NCI-H1694 (cell line): ENCODE measurements at places on chromosomes 5 and 9.

DNA sequence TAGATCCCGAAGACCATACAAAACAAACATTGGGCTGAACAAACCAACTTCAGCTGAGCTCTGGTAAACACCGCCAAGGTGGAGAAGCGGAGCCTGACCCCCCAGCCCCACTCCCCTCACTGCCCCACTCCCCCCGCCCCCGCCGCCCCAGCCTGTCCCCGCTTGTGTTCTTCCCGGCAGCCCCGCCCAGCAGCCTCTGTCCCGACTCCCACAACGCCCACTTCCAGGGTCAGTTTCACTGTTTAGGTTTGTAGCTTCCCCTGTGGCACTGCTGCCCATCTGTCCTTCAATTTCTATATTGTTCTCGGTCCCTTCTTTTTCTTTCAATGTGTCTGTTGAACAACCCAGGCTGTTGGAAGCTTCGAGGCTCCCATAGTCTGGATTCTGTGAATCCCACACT is 112.0 kb upstream of the CACNA1B start:
- DNase-seq = no peak

- DNase-seq = no peak
Measured at GRCh38 chr9:126347093-126347492, 20.5 kb downstream of the MVB12B start.

- no peak for DNase-seq
Measured at GRCh38 chr5:135313946-135314345, 85.1 kb downstream of the MACROH2A1 start.

DNA sequence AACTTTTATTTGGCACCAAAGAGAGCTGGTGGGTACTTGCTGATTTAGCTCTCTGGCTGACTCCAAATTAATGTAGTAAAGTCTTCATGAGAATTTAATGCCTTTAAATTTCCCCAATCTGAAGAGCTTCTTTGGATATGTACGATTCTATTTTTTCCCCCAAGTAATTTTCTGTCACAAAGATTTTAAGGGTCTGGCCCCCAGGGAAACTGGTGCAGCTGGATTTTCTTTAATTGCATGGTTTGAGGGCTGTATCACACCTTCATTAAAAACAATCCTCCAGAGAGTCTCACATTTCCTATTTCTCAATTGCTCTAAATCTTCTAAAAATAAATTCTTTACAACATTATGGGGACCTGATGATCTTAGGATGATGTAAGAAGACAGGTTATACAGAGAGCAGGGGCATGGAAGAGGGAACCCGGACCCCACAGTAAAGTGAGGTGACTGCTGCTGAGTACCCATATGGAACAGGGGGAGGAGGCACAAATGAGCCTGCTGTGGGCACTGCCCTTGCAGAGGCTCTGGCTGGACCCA is 158.9 kb downstream of the ENTREP1 start:
- no peak for DNase-seq

- DNase-seq = no peak
Measured at GRCh38 chr9:129181246-129181645, 3.2 kb upstream of the IER5L start.

DNA sequence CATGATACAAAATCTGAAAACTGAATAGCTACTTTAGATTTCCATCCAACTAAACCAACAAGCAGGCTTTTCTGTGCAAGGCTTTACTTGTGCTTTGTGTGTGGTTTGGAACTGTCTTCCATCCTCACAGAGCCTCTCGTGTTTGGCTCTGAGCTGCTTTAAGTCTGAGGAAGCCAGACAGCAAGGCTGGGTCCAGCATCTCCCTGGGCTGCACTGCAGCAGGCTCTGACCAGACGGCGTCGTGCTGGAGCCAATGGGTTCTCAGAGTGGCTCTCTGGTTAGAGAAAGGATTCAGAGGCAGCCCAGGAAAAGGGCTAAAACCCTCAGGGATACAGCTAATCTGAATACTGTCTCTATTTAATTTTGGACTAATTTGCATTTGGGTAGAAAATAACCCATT is 207.9 kb upstream of the EFNA5 start:
- DNase-seq = no peak

- no peak for DNase-seq
Measured at GRCh38 chr9:113482991-113483675, 19.6 kb downstream of the RGS3 start.

- DNase-seq = no peak
Measured at GRCh38 chr5:83776437-83777031, 55.9 kb upstream of the HAPLN1 start.

DNA sequence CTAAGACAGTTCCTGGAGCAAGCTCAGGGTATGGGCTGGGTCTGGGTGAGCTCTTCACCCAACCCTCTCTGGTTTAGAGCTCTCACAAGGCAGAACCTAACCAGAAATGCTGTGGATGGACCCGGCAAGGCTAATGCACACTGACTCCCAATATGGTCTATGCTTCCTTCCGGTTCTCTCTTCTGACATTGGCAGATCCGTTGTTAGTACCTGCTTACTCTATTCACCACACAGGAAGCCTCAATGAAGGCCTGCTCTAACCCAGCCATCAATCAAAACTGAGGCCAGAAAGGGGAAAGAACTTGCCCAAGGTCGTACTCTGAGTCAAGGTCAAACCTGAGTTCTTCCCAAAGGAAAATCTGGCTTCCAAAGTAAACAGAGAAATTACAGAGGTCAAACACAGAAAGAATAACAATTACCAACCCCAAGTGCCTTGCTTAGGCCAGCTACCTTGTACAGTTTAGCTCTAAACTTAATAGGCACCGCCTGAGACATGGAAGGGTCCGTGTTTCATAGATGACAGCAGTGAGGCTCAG is 46.0 kb upstream of the AKNA start:
- no peak for DNase-seq

DNA sequence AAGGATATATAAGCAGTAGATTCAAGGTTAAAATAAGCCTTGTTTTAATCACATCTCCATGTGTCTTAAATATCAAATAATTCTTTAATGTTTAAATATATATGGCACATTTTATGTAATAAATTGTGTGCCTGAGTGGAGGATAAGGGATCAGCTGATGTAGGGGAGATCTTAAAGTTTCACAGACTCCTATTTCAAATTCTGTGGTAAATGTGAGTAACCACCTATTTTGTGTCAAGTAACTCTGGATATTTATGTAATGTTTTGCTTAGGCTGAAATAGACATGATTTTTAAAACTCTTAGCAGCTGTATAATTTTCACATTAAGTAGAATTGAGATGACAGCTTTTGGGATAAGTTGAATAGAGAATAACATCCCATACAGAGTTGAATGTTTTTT is 41.3 kb upstream of the ITGA2 start:
- DNase-seq = no peak

- no peak for DNase-seq
Measured at GRCh38 chr5:153905219-153905618, 133.5 kb downstream of the FAM114A2 start.

GRCh38 chr5:64807520-64807919 is 38.8 kb downstream of the CWC27 start:
- DNase-seq = no peak
